ENCODE measurements at places on chromosomes 13 and 19.
A peak's percentile ranks its signal among the peaks of the same experiment; 100 is the strongest.

DNA sequence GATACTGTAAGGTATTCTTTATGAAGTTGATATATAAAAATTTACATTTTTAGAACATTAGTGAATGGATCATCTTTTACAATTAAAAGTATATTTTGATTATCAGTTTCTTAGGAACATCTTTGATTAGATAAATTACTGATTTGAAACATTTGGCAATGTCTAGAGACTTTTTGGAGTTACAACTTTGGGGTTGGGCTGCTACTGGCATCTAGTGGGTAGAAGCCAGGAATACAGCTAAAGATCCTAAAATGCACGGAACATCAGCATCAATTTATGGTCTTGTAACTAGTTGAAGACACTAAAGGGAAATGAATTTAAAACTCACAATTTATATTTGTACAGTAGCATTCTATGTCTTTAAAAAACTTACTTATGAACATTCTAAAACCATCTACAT lies 19.9 kb downstream of the POMP start:
- no peak for DNase-seq

- no peak for DNase-seq
Measured at GRCh38 chr13:28468023-28468915, 26.7 kb downstream of the FLT1 start.

- no peak for DNase-seq
Measured at GRCh38 chr19:54952591-54953344, 5.4 kb upstream of the NLRP7 start.

DNA sequence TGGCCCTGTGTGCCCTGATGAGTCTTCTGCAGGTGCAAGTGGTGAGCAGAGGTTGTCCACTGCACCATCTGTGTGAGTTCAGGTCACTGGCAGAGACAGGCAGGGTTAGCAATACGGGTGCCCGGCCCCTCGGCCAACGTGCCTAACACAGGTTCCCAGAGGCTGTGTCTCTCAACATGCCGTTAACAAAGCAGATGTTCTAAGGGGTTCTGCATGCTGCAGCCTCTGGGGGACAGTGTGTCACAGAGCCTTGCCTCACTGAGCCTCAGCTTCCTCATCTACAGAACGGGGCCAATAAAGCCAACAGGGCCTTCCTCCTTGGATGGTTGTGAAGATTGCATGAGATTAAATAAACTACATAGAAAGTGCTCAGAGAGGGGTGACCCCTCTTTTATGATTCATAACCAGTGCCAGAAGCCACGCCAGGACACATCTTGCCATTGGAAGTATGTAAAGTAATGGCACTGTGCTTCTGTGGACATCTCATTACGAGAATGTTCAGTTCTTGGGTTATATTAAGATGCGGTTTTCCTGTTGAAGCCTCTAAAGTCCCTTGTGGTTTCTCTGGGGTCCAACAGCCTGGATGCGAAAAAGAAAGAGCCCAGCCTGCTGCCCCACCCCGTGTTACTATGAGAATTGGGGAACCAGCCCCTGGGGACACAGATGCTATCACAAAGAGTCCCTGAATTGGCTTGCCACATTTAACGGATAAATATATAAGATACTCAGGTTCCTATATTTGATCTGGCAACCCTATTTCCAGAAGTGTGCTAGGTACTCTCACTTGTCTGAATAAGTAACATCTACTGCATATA lies 11.2 kb upstream of the ARHGEF18 start:
- DNase-seq, result no peak

GRCh38 chr13:33179463-33179862 lies 106.1 kb downstream of the STARD13 start:
- DNase-seq, result no peak

DNA sequence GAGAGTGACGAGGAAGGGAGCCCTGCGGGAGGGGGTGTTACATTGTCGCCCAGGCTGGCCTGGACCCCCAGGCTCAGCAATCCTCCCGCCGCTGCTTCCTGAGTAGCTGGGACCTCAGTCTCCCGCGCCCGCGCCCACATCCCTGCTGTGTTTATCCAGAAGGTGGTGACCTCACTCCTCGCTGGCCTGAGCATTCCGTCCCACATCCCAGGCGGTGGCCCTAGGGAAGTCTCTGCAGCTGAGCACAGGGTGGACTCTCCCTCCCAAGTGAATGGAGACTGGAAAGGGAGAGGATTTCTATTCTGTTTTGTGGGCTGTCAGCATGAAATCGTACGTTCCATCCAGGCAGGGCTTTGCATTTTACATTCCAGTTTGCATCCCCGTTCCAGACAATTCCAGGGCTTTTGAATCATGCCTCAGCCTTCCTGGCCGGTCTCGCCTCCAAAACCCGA lies 401 bp upstream of the ZNF765 start:
- DNase-seq, result no peak

DNA sequence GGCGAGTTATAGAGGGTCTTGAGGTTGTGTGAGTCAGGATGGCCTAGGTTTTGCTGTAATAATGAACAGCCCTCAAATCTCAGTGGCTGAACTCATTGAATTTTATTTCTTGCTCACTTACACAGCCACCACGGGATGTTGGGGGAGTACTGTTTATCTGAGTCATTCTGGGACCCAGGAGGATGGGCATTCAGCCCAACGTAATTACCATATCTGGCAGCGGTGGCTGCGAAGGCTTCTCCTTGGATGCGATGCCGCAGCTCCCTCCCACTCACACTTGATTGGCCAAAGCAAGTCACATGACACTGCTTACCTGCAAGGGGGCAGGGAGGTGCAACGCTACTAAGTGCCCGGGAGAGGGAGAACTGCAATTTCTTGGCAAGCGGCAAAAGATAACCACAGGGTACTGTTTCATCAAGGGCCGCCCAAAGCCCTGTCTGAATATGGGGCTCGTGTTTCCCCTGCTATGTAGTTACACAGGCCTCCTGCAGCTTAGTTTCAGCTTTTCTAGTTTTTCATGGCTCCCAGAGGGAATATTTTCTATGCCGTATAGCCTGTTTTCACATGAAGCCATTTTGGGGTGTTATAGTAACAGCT lies 19.9 kb downstream of the ZSWIM9 start:
- DNase-seq, result peak; percentile 29
